SJSA1 (cell line): ENCODE measurements at places on chromosomes 16 and 17. TPM values are rescaled to one million over a fixed set of nuclear protein-coding genes. Genes with fewer than 3 reads are reported as not detected.

Gene SLX4
- total RNA-seq, result 3.5 and 6.0 TPM in 2 replicates

DNA sequence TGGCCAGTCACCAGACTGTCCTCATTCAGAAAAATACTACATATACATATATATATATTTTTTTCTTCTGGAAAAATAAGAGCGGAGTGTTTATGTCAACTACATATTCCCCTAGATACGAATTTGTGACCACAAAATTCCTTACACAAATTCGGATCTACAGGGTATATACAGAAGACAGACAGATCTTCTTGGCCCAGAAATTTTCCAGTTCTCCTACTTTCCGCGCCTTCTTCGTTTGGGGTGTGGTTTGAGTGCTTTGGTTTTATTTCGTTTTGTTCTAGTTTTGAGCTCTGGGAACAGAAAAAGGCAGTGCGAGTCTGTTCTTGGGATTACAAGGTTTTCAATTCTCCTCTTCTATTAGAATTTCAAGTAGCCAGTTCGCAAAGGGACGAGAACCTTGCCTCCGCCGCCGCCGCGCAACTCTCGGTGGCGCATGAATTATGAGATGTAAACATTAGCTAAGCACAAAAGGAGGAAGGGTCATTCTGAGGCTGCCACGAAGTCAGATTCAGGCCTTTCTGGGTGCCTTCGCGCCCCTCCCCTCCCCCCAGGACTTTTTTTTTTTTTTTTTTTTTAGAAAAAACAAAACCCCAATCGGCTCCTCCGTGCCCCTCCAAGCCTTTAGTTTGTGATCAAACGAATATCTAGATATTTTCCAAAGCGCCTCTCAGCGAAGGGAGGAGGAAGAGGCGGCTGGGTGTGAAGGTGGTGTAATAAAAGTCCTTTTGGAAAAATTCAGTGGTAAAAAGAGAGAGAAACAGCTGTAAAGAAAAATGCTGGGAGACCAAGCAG, 1.8 kb upstream of the HOXB4 start:
- DNase-seq, result no peak

DNA sequence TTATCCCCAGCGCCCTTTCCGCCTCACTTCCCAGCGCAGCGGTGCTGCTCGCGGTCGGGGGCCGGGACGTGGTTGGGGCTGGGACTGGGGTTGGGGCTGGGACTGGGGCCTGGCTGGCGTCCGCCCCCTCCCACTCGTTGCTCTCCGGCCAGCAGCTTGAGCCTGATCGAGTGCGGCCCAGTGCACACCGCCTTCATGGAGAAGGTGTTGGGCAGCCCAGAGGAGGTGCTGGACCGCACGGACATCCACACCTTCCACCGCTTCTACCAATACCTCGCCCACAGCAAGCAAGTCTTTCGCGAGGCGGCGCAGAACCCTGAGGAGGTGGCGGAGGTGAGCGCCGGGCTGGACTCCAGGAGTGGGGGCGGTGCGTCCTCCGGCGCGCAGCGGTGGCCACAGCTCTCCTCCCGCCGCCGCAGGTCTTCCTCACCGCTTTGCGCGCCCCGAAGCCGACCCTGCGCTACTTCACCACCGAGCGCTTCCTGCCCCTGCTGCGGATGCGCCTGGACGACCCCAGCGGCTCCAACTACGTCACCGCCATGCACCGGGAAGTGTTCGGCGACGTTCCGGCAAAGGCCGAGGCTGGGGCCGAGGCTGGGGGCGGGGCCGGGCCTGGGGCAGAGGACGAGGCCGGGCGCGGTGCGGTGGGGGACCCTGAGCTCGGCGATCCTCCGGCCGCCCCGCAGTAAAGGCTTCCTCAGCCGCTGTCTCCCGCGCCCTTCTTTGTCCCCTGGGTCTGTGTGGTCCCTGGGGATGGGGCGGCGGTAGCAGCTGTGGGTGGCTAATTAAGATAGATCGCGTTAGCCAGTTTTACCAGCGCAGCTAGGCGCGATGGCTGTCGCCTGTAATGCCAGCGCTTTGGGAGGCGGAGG, 1.8 kb downstream of the HSD17B1 start:
- DNase-seq, result peak; percentile 82

DNA sequence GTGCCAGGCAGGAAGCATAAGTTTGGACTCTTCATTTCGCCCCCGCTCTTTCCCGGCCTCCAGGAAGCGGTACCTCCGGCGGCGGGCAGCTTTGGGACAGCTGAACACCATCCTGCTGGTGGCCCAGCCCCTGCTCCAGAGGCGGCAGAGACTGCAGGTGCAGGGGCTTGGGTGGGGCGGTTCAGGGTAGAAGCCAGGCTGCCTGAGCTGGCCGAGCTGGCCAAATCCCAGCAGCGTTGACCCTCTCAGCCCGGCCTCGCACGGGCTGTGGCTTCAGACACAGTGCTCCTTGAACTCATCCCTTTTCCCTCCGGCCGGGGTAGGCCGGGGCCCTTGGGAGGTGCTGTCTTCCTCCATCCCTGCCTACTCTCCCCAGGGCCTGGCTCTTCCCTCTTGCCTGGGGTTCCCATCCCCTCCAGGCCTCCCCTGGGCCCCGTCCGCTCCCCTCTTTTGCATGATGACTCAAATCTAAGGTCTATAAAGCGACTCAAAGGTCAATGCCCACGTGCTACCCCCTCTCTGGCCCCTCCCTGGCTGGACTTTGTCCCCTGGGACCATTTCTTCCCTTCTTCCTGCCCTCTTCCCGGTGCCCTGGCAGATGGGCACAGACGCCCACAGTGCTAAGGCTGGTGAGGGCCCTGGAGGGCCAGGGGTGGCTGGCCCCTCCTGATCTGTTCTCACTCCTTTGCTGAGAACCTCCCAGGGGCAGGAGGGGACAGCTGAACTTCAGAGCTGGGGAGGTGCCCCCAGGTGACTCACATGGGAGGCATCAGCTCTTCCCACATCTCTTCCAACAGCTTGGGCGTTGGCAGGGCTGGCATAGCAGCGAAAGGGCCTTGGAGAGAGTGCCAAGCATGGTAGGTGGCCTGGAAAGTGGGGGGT, 22.7 kb downstream of the MYO15B start:
- no peak for DNase-seq

- no peak for DNase-seq
Observed at GRCh38 chr16:89320782-89321501, 103.4 kb downstream of the ZNF778 start.

Gene PVALEF
- total RNA-seq, result not detected in 2 replicates

Gene ELAC2
- 37.7 and 55.7 TPM in 2 replicates for total RNA-seq

DNA sequence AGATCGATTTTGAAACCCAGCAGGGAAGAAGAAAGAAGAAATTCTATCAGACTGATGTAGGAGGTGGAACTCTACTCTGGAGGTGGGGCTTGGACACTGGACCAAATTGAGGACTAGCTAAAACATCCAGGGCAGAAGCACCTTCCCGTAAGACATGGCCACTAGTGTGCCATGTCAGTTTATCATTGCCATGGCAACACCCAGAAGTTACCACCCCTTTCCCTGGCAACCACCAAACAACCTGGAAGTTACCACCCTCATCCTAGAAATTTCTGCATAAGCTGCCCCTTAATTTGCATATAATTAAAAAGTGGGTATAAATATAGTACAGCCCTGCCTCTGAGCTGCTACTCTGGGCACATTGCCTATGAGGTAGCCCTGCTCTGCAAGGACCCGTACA, 66.7 kb downstream of the NACA2 start:
- no peak for DNase-seq

Gene SEC14L5
- not detected in 2 replicates for total RNA-seq

GRCh38 chr17:69508814-69509213, 94.3 kb downstream of the MAP2K6 start:
- no peak for DNase-seq

DNA sequence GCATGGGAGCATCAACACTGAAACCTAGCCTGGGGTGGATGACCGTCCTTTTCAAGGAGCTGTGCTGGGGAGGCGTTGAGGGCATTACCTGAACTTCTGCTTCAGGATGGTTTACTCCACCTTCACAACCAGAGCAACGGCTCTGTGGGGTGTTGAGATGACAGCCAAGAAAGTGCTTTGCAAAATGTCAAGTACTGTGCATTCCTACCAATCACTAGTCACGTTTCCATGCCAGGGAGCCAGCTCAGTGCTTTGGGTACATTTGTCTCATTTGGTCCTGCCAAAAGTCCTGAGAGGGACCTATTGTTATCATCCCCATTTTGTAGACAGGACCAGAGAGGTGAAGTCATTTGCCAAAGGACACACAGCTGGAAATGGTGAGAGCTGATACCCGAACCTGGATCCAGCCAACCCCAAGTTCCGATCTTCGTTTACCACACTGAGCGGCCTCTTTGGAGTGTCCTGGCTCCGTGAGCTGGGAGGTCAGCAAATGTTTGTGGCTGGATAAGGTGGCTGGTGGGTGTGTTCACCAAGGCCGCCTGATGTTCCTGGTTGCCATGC, 61.6 kb downstream of the IRF8 start:
- DNase-seq, result no peak

DNA sequence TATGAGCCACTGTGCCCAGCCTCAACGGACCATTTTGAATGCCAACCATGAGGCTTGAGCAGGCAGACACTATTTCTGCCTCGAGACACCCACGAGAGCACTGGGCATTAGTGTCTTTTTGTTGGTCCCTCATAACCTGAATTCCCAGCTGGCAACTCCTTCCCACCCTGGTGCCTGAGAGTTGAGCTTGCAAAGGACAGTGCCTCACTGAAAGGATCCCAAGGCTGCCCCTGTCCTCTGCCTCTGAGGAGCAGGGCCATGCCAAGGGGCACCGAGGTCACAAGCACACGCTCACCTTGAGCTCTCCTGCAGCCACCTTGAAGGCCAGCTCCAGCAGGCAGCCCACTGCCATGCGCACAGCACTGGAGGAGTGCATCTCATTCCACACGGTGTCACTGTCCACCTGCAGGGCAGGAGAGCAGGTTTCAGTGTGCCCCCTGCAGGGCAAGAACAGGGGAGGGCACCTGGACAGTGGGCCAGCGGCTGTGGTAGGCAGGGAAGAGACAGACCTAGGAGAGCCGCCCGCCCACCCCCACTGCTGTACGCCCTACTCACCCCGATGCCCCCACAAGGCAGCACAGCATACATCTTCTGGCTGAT, 12.8 kb downstream of the G6PC3 start:
- no peak for DNase-seq

Gene SEPTIN1
- not detected in 2 replicates for total RNA-seq

DNA sequence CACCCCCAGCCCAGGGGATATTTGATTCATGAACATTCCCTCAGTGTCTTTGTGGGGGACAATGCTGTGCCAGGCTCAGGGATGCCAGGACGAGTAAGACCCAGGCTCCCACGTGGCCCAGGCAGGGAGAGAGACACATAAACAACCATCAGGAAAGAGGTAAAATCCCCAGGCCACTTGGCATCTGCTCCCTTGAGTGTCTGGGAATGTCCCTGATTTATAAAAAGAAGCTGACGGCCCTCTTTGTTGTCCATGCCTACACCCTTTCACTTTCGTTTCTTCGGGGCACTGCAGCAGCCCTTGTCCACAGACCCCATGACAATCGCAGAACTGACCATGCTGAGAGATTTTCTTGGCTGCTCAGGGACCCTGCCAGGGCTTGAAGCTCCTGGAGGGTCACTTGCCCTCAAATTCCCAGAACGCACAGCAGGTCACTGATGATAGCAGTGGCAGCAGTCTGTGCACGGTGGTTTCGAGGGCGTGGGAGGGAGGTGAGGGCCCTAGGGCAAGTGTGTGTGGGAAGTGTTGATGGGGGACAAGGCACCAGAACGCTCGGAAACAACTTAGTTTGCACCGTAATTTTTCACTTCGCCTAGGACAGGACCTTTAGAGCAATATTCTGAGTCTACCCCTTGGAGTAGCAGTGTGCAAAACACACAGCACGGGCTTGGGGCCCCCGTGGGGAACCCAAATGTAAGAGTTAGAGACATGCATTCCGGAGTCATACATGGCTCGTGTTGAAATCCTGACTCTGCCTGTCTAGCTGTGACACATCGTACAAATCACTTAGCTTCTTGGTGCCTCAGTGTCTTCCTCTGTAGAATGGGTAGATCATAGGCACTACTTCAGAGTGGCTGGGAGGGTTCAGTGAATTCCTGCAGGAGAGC, 4.7 kb downstream of the NOD2 start:
- peak; percentile 55 for DNase-seq

Gene RAP1GAP2
- 2.2 and 2.9 TPM in 2 replicates for total RNA-seq

Gene ACE
- 0.13 TPM in 1 of 2 replicates, not detected in the other for total RNA-seq

DNA sequence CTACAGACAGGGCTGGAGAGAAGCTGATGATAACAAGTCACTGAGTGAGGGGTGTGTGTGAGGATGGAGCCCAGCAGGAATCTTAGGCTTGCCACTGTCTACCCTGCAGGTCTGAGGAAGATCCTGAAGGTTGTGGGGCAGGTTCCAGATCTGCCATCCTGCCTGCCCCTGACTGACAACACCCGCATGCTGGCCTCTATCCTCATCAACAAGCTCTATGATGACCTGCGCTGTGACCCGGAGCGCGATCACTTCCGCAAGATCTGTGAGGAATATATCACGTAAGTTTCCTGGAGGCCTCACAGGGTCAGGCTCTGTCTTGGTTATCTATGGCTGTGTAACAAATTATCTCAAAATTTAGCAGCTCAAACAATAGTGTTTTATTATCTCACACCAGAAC, 16.3 kb downstream of the UNC45B start:
- DNase-seq, result no peak

- no peak for DNase-seq
Observed at GRCh38 chr17:51455931-51456330, 195.6 kb downstream of the UTP18 start.

DNA sequence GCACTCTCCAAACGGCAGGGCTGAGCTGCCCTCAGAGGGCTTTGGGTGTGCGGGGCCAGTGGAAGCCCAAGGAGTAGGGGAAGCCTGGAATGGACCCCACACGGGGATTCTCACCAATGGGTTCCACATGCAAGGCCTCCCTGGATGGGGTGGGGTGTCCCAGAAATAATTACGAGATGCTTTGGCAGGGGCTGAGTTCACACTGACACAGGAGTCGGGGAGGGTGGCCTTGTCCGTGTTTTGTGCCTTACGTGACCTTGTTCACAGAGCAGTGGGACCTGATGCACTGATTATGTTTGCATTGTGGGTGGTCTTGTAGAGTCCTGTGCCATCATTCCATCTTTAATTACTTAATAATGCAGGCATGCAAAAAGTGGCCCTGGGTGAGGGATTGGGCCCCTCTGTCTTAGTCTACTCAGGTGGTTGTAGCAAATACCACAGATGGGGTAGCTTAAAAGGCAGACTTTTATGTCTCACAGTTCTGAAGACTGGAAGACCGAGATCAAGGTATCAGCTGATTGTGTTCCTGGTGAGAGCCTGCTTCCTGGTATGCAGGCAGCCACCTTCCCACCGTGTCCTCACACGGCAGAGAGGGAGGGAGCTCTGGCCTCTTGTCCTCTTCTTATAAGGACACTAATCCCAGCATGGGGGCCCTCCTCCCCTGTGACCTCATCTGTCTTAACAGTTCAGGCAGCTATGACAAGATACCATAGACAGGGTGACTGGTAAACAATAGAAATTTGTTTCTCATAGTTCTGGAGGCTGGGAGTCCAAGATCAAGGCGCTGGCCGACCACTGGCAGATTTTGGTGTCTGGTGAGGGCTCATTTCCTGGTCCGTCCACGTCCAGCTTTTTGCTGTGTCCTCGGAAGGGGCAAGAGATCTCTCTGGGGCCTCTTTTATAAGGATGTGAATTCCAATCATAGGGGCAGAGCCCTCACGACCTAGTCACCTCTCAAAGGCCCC, 239.4 kb downstream of the IRF8 start:
- DNase-seq, result peak; percentile 99

Gene KRTAP4-4
- not detected in 2 replicates for total RNA-seq

GRCh38 chr17:62715882-62716390, 88.5 kb downstream of the MRC2 start:
- DNase-seq, result no peak

GRCh38 chr17:49229076-49229804, 1.3 kb downstream of the PHOSPHO1 start:
- no peak for DNase-seq

- no peak for DNase-seq
Observed at GRCh38 chr16:87664792-87665191, 62.5 kb downstream of the JPH3 start.
